SW 1271 (cell line): ENCODE measurements at places on chromosomes 16 and 17.
A peak's percentile ranks its signal among the peaks of the same experiment; 100 is the strongest.

DNA sequence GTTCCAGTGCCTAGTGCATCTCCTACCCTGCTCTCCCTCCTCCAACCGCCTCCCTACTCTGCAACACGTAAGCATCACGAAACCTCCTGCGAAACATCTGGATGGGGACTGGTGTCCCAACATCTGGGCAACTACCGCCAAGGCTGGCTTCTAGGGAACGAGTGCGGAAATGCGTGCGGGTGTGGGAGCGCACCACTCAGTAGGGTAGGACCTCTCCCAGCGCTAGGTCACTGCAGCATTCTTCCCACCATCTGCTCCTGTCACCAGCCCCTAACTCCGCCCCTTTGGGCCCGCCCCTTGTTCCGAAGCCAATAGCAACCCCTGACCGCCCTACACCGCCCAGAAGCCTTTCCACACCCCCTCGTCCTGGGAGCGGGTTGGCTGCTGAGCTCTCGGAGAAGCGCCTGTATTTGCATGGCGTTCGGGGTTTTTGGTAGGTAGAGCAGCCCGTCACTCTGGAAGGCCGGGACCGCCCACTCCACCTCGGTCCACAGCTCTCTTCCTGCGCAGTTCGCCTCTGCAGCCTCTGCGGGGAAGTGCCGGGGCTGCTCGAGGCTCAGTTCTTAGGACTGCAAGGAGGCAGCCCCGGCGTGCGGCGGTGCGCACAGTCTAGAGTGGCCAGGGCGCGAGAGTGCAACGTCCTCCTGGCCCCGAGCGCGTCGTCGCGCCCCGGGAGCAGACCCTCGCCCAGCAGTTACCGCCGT is at the start of gene HS3ST3B1:
TSS of gene HS3ST3B1 (plus strand) at position 507 of the 704 bp plus-strand sequence. CDS start 438 bp downstream, outside the sequence.
- DNase-seq, result peak; percentile 98

- DNase-seq, result no peak
These were observed 9.0 kb upstream of the NXPH3 start for GRCh38 chr17:49566668-49567071.

GRCh38 chr17:75048249-75048878 is 1.3 kb downstream of the KCTD2 start:
- DNase-seq, result no peak

DNA sequence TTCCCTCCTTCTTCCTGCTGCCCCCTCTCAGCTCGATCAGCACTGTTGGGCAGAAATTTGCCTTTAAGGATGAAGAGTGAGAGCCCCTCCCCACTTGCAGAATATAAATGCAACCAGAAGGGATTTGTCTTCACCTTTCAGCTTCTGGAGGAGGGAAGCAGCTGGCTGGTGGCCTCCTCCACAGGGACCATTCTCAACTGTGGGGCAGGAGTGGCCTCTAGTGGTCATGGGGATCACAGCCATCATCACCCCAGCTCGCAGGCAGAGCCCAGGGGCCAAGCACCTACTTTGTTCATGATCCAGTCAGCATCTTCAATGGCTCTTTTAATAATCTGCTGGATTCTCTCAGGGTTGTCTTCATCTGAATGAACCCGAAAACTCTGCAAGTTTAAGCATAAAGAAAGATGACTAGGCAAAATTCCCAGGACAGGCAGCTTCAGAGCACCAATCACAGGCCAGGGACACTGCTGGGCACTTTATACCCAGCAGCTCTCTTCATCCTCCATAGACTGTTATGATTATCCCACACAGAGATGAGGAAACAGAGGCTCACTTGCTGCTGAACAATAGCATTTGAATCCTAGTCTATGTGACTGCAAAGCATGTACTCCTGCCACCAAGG is 13.1 kb downstream of the LYRM9 start:
- peak; percentile 70 for DNase-seq

GRCh38 chr16:15485175-15485574 is 50.8 kb downstream of the BMERB1 start:
- no peak for DNase-seq

DNA sequence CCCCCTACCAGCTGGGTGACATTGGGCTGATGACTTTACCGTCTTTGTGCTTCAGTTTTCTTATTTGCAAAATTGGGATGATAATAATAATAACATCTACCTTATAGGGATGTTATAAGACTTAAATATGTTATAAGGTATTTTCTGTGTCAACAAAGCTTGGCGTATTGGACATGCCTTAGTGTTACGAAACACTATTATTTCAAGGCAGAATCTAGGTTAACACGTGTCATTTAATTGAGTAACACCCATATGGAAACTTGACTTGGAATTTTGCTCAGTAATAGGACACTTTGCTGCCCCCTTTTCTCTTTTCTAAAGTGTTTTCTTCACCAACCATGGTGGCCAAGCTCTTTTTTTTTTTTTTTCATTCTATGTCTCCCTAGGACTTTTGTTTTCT is 294.2 kb upstream of the SALL1 start:
- DNase-seq, result no peak

DNA sequence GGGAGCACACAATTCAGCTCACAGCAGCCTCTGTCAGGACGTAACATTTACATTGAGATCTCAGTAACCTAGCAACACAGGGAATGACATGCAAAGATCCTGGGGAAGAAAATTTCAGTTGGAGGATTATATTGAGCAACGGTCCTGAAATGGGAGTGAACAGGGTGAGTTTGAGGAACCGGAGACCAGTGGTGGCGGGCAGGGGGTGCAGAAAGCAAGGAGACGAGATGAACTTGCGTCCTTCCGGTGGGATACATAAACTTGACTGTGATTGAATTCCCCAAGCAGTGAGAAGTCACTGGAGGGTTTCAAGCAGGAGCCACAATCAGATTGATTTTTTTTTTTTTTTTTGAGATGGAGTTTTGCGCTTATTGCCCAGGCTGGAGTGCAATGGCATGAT is 51.5 kb downstream of the SHISA6 start:
- no peak for DNase-seq

- DNase-seq, result no peak
These were observed 29.7 kb downstream of the MYO15A start for GRCh38 chr17:18138065-18138749.

DNA sequence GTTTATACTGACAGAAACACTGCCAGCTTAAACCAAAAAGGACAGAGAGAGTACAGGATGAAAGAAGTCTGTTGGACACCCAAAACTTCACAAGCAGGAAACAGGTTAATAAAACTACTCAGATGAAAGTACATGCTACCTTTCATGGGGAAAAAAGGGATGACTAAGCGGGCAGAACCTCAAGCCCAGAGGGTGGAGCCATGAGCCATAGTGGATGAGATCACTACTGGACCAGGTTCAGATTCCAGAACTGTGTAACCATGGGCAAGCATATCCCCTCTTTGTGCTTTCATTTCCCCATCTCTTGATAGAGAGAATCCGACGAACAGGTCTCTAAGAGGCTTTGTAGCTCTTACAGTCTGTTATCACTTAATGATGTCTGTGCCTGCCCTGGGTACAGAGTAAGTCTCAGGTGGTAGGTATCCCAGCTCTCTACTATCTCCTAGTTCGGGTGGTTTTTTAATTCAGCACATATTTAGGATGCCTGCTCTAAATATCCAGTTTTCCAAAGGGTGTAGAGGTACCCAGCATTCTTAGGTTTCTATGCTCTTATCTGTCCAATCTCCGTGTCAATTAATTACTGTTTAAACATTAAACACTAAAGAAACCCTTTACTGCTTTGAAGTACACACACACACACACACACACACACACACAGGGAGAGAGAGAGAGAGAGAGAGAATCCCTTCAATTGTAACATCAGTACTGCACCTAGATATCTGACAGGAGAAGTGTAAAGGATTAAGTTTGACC is 206.7 kb downstream of the ZNF423 start:
- no peak for DNase-seq

GRCh38 chr17:39026980-39027451 is 59.8 kb upstream of the FBXO47 start:
- no peak for DNase-seq

DNA sequence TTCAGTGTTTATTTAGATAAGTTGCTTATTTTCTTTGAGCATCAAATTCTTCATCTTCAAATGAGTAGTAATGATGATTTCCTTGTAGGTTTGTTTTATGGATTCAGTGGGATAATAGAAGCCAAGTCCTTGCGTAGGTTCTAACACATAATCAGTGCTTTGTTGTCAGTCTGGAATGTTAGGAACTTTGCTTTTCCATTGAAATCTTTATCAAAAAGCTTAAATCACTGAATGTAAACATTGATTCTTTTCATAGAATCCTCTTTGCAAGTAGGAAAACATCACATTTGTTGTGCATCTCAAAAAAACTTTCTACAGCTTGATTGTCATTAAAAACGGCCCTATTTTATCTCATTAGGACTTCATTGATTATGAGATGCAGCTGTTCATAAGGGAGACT is 490.3 kb upstream of the GOT2 start:
- no peak for DNase-seq

DNA sequence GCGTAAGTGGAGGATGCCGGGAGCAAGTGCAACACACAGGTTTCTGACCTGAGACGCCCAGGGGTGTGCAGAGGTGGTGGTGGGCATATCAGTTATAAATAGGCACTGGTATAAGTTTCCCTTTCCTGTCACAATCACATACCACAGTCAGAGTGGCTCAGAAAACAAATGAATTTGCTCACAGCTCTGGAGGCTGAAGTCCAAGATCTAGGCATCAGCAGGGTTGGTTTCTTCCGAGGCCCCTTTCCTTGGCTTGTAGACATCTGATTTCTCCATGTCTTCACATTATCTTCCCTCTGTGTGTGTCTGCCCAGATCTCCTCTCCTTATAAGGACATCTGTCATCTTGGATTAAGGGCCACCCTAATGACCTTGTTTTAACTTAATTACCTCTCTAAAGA is 250.5 kb upstream of the TNRC6C start:
- no peak for DNase-seq

- DNase-seq, result no peak
These were observed 3.3 kb downstream of the TSPOAP1 start for GRCh38 chr17:58325289-58325726.

DNA sequence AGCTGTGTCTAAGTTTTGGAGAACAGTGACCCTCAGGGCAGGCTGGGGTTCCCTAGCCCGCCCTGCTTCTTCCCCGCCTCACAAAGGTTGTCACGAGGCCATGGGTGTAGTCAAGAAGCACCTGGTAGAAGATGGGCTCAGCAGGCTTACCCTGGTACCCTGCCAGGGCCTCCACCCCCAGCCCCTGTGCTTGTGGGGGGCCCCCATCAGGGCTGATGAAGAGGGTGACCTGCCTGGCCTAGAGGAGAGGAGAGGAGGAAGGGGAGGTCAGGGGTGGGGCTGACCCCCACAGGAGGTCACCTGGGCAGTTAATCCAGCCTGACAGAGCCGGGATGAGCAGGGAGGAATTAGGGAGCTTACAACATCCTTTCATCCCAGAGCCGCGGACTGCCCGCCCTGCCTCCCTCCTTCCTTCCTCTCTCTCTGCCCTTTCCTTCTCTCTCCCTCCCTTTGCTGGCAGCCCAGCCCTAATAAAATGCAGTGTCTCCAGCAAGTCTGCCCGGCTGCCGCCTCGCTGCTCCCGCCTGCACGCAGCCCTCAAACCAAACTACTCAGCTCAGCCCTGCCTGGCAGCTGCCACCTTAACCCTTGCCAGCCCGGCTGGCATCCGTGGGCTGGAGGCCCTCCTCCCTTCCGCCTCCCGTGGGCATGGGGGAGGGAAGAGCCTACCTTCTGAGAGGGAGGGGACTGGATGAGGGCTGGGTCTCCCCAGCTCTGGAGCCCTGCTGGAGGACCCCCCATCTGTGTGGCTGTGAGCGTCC is 7.2 kb downstream of the DLX3 start:
- DNase-seq, result no peak

GRCh38 chr16:69115361-69115760 is 9.9 kb downstream of the HAS3 start:
- DNase-seq, result no peak

- no peak for DNase-seq
These were observed 29.6 kb upstream of the FBXO47 start for GRCh38 chr17:38996660-38997337.

DNA sequence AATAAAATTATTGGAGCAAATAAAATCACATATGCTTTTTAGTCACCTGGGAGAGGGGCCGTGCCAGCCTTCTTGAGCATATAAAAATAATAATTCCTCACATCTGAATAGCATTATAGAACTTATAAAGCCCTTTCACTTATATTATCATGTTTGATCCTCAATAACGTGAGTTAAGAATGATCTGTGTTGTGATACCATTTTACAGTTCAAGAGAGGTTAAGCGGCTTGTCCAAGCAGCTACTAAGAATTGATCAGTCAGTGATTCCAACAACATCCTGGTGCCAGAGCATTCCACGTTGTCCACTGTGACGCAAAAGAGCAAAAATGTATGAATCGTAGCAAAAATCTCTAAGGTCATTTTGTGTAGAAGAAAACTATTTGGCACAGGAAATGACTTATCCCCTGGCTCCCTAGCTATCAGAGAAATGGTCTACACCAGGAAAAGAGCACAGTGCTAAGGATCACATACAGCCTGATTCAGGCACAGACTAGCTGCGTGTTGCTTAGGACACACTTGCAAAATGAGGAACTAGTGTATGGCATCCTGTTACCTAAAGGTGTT is 33.0 kb downstream of the ANKFN1 start:
- peak; percentile 25 for DNase-seq

DNA sequence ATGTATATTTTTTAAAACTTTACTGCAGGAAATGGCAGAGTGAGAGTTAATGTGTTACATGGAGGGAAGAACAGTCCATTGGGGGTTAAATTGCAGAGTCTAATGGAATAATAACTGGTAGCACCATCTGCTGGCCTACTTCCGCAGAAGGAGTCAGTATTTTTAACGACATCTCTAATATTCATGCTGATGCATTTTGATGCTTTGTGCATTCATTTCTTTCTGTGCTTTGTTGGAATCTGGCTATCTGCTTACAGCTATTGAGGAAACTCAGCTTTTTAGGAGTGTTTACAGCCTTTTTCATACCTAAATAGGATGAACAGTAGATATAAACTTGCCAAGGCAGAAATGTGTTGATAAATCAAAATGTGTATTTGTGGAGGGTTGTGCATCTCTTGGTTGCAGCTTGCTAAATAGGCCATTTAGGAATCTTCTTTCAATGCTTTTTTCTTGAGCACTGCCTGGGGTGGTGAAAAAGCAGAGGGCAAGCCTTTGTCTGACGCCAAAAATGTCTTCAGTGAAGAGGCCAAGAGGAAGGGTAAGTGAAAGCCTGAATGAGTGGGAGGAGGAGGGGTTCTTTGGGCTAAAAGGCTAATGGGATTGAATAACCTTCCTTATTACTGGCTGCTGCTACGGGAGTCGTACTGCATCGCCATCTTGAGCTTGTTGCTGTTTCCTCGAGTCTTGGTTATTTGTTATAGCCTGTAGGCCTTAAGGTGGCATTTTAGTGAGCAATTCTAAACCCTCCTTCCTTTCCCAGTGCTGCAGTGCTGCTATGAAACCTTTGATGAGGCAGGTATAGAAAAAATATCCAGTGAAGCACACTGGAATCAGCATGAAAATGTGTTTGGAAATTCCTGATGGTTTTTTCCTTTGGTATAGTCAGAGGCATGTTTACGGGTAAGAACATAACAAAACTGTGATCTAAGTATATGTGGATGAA is 153.3 kb downstream of the CHD9 start:
- DNase-seq, result peak; percentile 24

- no peak for DNase-seq
These were observed 5.8 kb downstream of the ADCY7 start for GRCh38 chr16:50272111-50272571.

GRCh38 chr17:17455173-17455572 is 21.6 kb upstream of the MED9 start:
- DNase-seq, result no peak
